ENCODE measurements at places on chromosomes 7 and 10.

GRCh38 chr10:125121003-125121402, 39.4 kb downstream of the CTBP2 start:
- DNase-seq, result no peak

- DNase-seq, result no peak
Observed at GRCh38 chr10:132724446-132724845, 61.5 kb downstream of the NKX6-2 start.

DNA sequence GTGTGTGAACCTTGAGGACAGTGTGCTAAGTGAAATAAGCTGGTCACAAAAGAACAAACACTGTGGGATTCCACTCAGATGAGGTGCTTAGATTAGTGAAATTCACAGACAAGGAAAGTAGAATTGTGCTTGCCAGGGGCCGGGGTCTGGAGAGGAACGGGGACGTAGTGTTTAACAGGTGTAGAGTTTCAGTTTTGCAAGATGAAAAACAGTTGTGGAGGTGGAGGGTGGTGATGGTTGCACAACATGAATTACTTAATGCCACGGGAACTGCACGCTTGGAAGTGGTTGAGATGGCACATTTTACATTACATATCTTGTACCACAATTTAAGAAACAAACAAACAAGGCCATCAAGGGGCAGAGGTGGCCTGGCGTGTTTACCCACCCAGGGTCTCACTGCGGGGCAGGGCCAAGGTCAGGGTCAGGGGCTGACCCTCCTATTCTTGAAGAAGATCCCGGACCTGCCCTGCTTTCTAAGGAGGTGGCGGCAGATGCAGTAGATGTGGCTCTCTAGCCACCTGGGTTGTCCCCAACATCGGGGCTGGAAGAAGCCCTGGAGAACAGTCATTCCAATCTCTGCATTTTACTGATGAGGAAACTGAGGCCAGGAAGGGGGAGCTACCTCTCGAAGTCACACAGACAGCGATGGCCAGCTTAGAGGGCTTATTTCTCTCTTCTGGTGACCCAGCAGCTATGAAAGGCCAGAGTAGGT, 91.5 kb upstream of the LRRC4 start:
- no peak for DNase-seq

DNA sequence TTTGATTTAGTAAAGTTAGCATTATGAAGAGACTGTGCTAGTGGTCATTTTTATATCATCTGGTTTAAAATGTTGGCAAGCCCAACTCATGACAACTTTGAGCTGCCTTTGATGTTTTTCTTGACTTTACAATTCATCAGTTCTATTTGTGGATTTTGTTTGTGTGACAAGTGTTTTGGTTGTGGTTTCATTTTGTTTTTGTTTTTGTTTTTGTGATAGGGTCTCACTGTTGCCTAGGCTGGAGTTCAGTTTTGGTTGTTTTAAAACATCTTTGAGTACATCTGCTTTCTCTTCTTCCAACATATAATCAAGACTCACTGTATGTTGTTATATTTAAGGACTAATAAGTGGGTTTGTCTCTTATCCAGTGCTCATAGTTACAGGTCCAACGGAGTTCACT, 17.6 kb upstream of the SFR1 start:
- no peak for DNase-seq

DNA sequence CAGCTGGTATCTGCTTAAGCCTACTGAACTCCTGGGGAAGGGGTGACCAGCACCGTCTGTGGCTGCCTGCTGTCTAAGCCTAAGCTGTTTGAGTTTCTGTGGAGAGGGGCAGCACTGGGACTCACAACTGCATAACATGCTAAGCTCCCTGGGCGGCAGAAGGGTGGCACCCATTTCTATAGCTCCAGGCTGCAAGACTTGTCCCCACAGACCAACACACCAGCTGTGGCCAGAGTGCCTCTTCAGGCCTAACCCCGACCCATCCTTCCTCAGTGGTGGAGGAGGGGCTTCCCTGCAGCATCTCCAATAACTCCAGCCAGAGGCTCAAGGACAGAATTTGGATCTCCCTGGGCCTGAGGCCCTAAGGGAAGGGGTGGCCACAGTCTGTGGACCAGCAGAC, 464.1 kb downstream of the SEMA3D start:
- no peak for DNase-seq

DNA sequence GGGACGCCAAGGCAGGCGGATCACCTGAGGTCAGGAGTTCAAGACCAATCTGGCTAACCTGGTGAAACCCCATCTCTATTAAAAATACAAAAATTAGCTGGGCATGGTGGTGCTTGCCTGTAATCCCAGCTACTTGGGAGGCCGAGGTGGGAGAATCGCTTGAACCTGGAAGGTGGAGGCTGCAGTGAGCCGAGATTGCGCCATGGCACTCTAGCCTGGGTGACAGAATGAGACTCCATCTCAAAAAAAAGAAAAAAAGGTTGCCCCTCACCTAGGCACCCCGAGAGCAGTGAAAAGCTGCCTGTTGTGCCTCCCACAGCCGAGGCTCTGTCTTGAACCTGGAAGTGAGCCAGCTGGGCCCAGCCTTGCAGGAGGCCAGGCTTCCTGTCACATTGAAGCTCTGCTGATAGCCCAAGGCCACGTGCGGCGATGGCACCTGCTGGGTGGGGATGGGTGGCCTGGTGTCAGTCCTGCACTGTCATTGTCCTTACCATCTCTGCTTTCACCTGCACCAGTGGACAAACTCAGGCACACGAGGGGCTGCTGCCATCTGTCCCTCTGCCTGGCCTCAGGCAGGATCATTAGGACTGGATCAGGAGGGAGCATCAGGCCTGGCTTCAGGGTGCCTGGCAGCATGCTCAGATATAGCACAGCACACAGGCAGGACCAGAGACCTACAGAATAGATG, 37.8 kb downstream of the DNAJB12 start:
- no peak for DNase-seq

- DNase-seq, result no peak
Observed at GRCh38 chr10:131475803-131476202, 164.3 kb upstream of the TCERG1L start.

- no peak for DNase-seq
Observed at GRCh38 chr7:83455612-83456011, 193.3 kb downstream of the SEMA3E start.

DNA sequence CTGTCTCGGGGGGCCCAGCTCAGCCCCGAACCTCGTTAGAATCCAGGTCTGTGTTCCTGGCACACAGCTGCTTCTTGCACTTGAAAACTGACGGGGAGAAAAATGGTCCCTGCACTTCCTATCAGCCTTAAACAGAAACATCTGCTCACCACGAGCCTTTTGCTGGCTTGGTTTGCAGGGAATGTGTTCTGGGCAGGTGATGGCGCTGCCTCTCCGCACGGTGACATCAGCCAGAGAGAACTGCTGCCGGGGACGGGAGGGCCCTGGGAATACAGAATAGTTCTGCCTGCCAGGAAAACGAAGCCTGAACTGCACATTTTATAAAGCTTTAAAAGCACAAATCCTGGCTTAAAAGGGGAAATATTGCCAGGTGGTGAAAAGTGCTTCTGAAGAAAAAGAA, 622.5 kb downstream of the TYW1 start:
- no peak for DNase-seq

DNA sequence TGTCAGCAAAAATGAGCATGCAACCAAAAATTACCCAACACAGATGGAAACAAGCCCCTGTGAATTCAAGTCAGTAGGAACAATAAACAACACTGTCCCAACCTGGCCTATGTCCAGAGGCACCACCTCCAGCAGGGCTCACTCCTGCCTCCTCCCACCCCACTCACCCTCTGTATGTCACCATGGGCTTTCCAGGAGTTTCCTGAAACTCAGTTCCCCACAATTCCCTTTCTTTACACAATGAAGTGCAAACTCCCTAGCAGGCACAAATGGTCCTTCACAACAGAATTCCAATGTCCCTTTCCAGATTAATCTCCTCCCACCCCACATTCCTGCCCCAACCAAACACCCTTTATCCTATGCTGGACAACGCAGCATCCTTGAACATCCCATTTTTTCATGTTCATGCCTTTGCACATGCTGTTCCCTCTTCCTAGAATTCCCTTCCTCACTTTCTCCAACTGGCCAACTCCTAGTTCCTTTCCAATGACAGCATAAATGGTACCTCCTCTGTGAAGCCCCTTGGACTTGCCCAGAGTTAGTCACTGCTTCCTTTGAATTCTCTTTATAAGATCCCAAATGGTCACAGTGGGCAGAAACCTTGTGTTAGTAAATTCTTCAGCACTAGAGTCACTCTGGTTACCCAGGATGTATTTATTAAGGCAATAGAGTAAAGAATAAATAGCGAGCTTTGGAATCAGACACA, 157.5 kb downstream of the SLIT1 start:
- DNase-seq, result no peak

GRCh38 chr10:130221456-130222375, 85.5 kb downstream of the GLRX3 start:
- no peak for DNase-seq

GRCh38 chr10:16901106-16901505, 83.9 kb upstream of the RSU1 start:
- DNase-seq, result no peak

GRCh38 chr10:89377705-89378637, at the start of gene IFIT1B:
IFIT1B (plus strand) TSS chr10:89378056; CDS start chr10:89378136, 80 bp downstream.
- no peak for DNase-seq

DNA sequence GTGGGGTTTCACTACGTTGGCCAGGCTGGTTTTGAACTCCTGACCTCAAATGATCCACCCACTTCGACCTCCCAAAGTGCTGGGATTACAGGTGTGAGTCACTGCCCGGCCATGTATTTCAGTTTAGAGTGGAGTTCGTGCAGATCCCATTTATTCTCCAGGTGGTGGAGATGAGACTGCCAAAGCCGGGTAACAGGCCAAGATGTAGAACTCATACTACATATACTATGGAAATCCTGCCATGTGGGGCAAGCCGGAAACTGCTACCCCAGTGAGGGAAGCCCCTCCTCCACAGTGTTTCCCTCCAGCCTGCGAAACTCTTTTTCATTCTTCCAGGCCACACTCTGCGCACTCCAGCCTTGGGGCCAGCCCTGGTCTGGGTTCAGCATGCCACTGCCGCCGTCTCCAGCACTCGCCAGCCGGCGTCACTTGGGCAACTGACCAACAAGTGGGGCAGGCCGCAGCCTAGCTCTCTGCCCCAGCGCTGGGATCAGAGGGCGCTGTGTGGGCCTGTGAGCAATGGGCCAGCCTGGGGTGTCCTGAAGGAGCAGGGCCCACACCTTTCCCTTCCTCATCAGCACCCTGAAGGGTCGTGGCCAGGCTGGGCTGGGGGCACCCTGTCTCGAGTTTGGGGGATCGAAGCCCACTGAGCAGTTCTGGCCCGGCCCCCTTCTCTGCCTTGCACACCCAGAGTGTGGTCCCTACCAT, 122.0 kb downstream of the TRRAP start:
- DNase-seq, result no peak

DNA sequence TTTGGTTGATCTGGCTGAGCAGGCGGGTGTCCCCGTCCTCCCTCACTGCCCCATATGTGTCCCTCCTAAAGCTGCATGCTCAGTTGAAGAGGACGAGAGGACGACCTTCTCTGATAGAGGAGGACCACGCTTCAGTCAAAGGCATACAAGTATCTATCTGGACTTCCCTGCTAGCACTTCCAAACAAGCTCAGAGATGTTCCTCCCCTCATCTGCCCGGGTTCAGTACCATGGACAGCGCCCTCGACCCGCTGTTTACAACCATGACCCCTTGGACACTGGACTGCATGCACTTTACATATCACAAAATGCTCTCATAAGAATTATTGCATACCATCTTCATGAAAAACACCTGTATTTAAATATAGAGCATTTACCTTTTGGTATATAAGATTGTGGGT, 26.9 kb upstream of the TRIM56 start:
- DNase-seq, result no peak

DNA sequence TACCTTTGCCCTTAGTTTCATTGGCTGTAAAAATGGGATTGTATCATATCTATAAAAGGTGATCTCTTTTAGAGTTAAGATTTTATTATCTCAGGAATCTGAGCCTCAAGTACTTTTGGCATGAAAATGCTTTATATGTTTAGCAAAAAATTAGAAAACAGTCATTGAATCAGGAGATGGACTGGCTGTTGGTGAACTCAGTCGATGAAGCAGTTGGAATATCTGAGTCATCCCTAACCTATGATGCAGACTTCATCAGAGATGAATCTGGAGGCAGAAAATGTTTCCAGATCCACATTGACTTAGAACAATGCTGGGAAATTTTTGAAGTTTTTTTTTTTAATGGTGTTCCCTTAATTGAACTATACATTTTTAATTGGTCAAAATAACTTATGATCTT, 228.5 kb downstream of the SLC25A13 start:
- no peak for DNase-seq

DNA sequence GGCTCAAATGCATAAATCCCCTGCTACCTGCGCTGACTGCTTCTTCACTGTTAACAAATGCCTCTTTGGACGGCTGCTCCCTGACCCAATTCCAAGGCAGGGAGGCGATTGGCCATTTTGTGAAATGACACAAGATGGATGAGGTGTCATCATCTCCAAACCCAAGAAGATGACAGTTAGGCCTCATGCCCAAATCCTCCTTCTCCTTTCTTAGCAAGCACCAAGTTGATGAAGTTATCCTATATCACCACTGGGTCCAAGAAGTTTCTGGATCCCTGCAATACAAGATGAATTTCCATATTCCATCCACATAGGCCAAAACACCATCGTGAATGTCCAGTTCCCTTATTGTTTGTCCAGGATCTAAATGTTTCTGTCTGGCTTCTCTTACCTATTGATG, 98.5 kb upstream of the RAB11FIP2 start:
- DNase-seq, result no peak

- no peak for DNase-seq
Observed at GRCh38 chr7:129864042-129864441, 88.7 kb downstream of the UBE2H start.

- no peak for DNase-seq
Observed at GRCh38 chr7:150964593-150965111, 13.5 kb downstream of the KCNH2 start.

DNA sequence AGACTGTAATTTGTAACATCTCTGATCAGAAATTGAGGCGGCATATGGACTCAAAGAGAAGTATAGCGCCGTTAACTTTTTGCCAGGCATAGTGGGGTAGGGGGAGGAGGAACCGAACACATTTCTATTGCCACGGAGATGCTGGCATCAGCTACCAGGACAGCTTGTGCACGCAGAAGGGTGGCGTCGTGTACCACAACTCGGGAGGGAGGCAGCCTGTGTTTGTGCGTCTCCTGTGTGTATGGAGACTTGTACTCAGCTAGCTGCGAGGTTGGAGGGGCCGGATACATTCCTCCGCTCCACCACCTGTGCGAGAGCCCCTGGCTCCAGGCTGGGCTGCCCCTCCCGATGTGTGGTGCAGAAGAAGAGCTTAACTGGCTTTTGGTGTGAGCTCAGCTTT, 634.8 kb downstream of the TYW1 start:
- DNase-seq, result no peak

DNA sequence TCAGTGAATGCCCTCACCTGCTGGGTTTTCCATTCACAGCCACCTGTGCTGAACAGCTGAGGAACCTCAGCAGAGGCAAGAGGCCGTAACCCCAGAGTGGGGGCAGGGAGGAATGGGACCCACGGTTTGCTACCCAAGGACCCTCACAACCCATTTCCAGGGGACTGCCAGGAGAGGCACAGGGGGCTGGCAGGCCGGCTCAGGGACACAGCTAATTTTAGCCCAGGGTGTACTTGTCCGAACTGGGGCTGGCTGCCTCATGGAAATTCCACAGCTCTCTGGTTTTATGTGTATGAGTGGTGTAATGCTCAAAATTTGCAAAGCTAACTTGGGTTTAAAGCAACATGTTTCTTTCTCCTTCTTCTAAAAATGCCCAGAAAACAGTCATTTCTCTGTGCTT, 42.2 kb downstream of the MINDY4 start:
- DNase-seq, result no peak

- DNase-seq, result no peak
Observed at GRCh38 chr10:11147722-11148121, 130.1 kb downstream of the CELF2 start.

- DNase-seq, result no peak
Observed at GRCh38 chr7:108408296-108408991, 47.8 kb downstream of the NRCAM start.

- DNase-seq, result no peak
Observed at GRCh38 chr7:139823959-139824521, 5.0 kb upstream of the TBXAS1 start.
